Dermis blood vessel endothelial cell (primary cell): ENCODE measurements at places on chromosomes 5 and 9.

DNA sequence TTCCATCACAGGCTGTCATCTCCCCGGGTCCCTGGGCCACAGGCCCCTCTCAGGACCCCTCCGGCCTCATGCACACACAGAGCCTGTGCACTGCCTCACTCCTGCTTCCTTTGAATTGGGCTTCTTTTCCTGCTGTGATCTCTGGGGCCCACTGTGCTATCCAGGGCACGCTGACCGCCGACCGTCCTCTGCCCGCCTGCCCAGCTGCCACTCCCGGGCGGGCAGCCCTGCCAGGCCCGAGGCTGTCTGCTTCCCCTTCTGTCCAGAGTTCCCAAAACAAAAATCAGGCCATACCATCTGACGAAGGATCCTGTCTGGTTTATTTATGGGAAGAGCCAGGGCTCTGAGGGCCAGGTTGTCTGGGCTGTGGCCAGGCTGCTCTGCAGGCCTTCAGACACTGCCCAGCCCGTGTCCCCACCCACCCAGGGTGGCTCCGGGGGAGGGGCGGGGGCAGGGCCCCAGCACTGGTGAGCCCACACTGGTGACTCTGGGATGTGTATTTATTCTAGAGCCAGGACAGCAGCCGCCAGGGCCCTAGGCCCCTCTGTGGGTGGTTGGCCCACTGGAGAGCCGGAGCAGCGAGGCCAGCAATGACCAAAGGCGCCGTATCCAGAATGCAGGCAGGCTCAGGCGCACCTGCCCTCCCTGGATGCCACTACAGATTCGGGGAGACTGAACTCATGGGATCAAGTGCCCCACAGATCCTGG is 57.0 kb downstream of the ADAMTS2 start:
- DNase-seq = no peak

DNA sequence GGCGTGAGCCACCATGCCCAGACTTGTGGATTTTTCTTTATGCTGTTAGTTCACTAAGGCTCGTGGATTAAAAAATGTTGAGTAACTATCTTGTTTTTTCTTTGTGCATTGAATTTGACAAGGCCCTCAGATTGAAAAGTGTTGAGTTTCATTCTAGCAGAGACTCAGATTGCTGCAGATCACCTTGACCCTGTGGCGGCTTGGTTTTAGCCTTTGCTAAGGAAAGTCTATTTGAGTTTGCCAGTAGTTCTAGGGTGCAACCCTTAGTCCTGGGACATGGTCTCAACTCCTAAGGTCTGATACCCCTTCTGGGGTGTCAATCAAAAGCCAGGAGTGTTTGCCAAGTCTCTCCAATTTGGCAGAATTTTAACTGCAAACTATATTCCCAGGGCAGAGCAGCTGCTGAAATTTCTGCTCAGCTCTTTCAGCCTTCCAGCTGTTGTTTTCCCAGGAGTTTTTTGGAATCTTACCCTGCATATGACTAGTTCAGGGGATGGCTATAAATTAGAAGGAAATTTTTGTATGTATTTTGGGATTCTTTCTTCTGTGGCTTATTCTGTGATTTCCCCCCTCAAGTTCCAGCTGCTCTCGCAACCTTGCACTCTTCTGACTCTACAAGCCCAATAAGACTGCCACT is 84.3 kb upstream of the HAND1 start:
- DNase-seq = no peak

DNA sequence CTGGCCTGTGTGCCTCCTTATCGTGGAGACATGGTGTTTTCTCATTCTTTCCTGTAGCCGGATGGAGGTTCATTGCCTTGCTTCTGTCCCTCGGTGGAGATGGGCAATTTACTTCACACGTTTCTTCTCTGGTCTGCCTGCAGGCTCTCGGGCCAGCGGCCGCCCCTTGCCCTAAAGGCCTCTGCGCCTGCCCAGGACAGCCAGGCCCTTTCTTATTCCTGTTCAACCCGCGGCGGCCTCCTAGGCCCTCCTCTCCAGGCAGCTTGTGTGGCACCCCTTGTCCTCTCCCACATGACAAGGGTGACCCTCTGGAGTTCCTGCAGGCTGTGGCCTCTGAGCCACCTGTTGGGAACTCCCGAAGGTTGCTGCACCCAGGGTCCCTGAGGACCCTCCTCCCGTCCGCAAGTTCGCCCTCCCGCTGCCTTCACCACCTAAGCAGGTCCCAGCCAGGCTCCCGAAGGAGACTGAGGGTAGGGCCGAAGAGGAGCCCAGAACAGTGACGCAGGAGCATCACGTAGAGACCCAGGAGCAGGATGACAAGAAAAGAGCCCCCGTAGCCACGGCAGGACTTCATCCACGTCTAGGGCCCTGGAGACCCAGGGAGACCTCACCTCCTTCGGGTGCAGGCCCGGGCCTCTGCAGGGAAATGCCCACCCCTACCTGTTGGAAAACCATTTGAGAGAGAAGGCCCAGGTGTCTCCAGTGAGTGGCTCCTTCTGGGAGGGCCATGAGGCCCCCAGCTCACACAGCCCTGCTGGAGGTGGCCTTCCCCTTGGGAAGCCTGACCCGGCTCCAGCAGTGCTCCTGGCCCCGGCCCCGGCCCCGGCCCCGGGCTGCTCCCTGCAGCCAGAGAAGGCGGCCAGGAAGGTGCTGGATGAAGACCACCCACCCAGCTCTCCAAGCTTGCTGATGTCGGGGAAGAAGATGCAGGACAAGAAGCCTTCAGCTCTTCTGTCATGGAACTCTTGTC is 291.4 kb downstream of the TLE4 start:
- no peak for DNase-seq

DNA sequence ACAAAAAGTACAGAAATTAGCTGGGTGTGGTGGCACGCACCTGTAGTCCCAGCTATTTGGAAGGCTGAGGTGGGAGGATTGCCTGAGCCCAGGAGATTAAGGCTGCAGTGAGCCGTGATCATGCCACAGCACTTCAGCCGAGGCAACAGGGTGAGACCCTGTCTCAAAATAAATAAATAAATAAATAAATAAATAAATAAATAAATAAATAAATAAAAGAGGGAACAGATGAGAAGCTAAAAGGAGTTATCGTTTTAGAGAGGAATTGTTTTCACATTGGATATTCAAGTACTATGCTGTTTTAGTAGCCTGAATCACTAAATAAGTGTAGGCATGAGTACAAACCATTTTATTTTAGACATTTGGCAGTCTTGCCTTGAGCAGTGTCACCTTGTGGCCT is 151.7 kb downstream of the UNC13B start:
- no peak for DNase-seq
